Activated naive CD8-positive, alpha-beta T cell treated with anti-CD3 and anti-CD28 coated beads for 36 hours (primary cell): ENCODE measurements at places on chromosomes 4 and X. TPM values are rescaled to one million over a fixed set of nuclear protein-coding genes. Genes with fewer than 3 reads are reported as not detected.
A peak's percentile ranks its signal among the peaks of the same experiment; 100 is the strongest.

DNA sequence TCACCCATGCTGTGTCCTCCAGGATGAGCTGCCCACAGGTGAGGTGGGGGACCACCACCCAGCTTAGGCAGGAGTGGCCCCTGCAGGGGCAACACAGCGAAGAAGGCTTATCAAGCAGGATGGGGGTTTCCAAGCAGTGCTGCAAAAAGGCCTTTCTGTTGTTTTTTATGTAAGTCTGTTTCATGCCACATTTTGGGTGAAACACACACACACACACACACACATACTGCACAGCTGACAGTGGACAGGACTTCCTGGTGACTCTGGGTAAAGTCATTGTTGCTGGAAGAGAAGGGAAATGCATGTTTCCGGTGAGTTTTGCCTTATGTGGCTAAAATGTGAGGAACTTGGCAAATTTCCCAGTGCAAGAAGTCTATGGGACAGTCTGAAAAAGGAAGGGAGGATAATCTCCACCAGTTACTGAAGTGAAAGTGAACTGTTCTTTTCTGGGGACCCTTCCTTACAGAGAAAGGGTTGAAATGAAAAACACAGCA is 119.2 kb downstream of the IRF2 start:
- DNase-seq: peak; percentile 22

HPF1 gene
- 27.3 TPM for total RNA-seq

DNA sequence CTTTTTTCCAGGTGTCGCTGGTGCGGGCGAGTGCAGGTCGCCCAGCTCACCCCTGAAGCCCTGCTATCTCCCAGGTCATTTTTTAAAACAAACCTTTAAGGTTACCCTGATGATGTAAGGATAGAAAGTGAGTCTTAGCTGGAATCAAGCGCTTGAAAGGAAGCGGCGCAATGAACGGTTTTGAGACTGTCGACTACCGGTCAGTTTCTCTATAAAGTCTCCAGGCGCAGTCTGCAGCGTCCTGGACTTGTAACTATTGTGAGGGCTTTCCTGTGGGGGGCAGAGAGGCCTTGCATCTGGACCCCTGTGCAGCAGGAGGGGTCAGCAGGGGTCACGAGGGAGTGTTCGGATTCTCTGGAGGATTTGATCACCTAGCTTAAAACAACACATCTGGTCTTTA is 1.6 kb downstream of the KIT start:
- no peak for DNase-seq

- DNase-seq: no peak
These were observed 197.5 kb downstream of the CCNG2 start for GRCh38 chr4:77354550-77354949.

TRIML2 gene
- total RNA-seq: not detected

PRR32 gene
- total RNA-seq: not detected

MAGEB1 gene
- total RNA-seq: not detected

ANOS1 gene
- total RNA-seq: not detected

NEUROG2 gene
- not detected for total RNA-seq

GRCh38 chr4:36432586-36432985 is 151.2 kb downstream of the DTHD1 start:
- DNase-seq: no peak
